Neuronal stem cell (in vitro differentiated cells): ENCODE measurements at places on chromosomes 6 and 20.

GRCh38 chr6:113591896-113592827 is 265.0 kb upstream of the MARCKS start:
- no peak for DNase-seq

DNA sequence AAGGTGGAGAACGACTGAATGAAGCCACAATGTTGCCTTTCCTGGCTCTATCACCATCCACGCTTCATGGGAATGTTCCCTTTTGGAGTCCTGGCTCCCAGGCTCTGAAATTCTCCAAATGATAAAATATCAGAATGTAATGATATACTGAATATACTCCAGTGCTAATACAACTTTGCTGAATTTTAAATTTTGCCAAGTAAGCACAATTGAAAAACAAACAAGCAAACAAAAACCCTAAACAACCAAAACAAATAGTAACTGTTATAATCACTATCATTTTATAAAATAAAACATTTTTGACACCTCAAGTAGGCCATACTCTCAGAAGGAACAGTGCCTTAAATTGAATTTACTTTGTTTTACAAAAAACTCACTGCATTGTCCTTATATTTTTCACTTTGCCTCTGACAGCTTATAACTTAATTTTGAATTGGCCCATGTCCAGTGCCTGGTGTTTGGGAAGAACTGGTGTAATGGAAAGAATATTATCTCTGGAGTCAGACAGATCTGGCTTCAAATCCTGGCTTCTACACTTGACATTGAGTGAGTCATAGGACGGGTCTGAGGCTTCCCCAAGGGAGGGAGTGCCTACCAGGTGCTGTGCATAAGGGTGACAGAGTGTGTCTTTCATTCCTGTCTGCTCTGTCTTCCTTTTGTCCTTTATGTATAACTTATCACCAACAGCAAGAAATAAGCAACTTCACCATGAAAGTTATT is 698.3 kb downstream of the EPM2A start:
- no peak for DNase-seq

DNA sequence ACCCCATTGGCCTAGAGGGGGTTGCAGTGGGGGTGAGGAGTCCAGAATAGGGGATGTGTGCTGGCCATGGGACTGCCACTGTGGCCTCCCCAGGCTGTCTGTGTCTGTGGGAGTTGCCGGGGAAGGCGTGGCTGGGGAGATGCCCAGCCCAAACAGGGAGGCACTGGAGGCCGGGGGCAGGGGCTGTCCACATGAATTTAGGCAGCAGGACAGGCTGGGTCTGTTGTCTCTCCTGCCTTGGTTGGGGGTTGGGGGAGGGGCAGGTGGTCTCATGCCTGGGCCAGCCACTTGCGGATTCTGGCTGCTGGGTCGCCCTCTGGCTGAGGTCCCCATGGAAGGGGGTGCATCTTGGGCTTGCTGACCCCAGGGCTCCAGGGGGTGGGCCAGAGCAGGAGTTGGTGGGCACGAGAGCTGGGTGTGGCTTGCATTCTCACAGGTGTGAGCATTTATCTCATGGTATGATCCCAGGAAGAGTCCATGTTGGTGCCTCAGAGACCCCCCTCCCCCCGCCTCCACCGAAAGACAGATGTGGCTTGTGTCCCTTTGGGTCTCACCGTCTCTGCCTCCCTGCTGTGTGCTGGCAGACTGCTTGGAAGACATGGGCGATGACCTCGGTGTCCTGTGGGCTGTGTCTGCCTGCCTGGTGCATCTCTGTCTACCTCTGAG is 4.0 kb downstream of the SOX18 start:
- no peak for DNase-seq

DNA sequence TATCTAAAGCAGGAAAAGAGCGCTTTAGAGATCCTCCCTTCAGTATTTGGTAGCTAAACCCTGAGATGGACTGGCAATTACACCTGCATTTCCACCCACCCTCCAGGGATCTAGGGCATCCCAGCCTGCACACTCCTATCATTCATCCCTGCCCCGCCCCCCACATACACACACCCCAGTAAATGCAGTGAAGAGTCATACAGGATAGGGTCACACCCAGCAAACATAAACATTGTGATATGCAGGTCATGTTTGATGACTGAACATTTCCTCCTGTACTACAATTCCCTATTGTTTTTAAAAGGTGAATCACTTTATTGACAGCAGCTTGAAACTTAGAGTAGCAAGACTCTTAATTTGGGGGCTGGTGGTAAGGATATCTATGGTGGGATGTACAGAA is 112.9 kb downstream of the FOXO3 start:
- no peak for DNase-seq
